ENCODE measurements at places on chromosomes 13 and 19.
A peak's percentile ranks its signal among the peaks of the same experiment; 100 is the strongest.

GRCh38 chr19:28556371-28556770 lies 656.6 kb downstream of the UQCRFS1 start:
- no peak for DNase-seq

GRCh38 chr19:6801485-6802086 lies 29.1 kb downstream of the VAV1 start:
- peak; percentile 88 for DNase-seq

GRCh38 chr13:41130356-41130755 lies 2.2 kb downstream of the KBTBD6 start:
- DNase-seq = peak; percentile 49

DNA sequence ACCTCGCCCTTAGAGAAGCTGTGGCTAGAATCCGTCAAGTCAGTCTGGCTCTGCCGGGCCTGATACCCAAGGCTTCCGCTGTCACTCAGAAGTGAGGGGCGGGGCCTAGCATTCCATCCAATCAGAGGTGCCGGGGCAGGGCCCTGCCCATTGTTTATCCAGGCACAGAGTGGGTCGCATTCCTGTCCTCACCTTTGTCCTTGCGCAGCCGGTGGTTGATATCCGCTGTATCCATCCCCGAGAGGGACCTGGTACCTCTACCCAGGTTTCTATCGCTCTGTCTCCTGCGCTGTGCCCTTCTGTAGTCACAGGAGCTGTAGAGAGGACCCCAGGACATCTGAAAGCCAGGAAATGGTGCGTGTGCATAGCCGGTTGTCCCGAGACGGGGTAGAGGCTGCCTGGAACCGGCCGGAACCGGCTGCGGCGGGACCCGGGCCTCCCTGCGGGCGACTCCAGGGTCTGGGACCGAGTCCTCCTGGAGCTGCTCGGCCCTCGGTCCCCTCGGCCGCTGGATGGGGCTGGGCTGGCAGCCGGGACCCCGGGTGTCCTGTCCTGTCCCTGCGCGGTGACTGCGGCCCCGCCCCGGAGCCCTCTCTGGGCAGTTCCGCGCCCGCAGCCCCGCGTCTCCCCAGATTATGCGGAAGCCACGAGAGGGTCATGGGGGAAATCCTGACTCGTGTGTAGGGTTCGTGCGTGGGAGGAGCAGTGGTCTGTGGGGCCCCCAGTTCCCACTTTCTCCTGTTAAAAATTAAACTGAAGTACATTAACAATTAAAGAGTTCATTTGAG lies at the start of gene ZNF763:
Gene ZNF763, plus strand, starts transcription at position 183 of the 788 bp plus-strand sequence. Its CDS starts 169 bp downstream, at position 352.
- DNase-seq = peak; percentile 90

GRCh38 chr19:961866-962620 lies 22.1 kb upstream of the WDR18 start:
- no peak for DNase-seq

DNA sequence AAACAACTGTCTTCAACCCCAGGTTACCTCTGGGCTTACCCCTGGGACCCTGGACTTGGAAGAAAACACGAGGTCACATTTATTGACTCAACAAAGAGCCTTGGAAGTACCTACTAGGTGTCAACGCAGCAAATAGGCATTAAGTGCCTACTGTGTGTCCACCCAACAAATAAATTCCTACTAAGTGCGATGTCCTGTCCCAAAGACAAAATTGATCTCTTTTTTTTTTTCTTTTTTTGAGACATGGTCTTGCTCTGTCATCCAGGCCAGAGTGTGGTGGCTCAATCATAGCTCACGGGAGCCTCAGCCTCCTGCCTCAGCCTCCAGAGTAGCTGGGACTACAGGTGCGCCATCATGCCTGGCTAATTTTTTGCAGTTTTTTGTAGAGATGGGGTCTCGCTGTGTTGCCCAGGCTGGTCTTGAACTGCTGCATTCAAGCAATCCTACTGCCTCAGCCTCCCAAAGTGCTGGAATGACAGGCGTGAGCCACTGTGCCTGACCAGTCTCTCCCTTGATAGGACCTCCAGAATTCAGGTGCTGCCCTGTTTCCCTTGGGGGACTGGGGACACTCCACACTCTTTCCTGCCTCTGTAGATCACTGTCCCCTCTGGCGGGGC lies 589 bp upstream of the S1PR2 start:
- DNase-seq = no peak

DNA sequence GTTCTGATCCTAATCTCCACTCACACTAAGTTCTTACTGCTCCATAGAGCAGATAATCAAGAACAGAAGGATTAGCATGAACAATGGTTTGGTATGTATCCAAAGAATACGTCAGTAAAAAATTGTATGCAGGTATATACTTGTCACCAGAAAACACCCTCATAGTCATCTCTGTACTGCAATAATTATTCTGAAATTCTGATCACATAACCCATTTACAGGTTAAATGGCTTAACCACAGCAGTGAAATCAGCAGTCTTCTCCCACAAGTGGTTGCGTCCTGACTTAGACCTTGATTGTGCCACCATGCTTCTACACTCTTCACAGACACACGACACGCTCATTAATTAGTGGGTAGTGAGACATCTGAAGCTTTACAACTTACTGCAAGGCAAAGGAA lies 50.9 kb downstream of the LNX2 start:
- no peak for DNase-seq

GRCh38 chr19:5775668-5776309 lies 8.8 kb downstream of the PRR22 start:
- DNase-seq = no peak

DNA sequence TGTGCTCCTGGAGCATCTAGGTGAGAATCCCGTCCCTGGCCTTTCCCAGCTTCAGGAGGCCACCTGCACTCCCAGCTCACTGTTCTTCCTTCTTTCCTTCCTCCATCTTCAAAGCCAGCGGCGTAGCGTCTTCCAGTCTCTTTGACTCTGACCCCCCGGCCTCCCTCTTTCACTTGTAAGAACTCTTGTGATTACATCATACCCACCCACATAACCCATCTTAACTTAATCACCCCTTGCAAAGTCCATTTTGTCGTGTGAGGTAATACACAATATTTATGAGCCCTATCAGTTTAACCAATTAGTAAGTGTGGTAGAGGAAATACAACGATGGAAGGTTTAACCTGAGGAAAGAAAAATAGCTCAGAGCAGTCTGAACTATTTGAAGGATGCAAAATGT lies 4.6 kb upstream of the CDC16 start:
- no peak for DNase-seq

DNA sequence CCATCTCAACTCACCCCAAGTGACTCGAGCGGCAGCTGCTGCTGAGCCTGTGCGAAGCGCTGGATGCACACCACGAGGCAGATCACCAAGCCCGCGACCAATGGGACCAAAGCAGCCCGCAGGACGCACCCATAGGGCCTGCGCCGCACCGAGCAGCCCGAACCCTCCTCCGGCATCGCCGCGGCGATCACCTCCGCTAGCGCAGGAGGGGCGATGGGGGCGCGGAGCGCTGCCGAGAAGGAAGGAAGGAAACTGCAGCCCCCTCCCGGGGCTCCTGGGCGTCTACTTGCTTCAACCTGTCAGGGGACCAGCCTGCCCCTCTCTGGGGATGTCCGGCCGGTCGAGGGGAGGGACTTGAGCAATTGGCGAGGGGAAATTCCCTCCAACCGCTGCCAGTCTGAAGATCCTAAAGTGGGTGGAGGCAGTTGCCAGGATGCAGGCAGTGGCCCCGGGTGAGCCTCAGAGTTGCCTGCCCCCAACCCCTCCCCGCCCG lies at the start of gene CD70:
Gene CD70, minus strand, starts transcription at position 324 of the 493 bp plus-strand sequence. Its CDS starts 148 bp downstream, at position 176.
- DNase-seq = no peak

- no peak for DNase-seq
Measured at GRCh38 chr13:110653271-110653670, 37.9 kb downstream of the NAXD start.

GRCh38 chr19:53801257-53801656 lies 22.9 kb downstream of the NLRP12 start:
- DNase-seq = no peak

GRCh38 chr13:65937251-65937650 lies 1292.9 kb downstream of the PCDH9 start:
- no peak for DNase-seq

GRCh38 chr13:45626731-45627374 lies 11.3 kb upstream of the ERICH6B start:
- DNase-seq = no peak

GRCh38 chr19:22532388-22533300 lies 101.5 kb upstream of the ZNF492 start:
- no peak for DNase-seq

DNA sequence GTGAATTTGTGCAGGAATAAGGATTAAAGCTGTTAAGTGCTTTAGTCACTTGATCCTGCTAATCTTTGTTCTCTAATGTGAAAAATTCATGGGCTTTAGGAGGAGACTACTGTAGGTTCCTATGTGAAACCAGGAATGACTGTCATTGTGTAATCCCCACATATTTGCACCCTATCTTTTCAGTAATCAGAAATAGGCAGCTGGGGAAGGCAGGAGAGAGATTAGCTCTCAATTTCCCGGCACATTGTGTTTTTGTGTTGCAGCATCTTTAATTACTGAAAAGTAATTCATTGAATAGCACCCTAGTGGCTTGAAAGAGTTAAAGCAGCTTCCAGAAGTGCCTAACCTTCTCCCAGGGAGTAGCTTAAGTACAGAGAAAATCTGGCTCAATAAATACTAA lies 282.9 kb downstream of the OLFM4 start:
- DNase-seq = no peak

- DNase-seq = no peak
Measured at GRCh38 chr13:43229506-43229905, 206.1 kb downstream of the DNAJC15 start.

GRCh38 chr19:33621065-33621785 lies 528 bp upstream of the CHST8 start:
- no peak for DNase-seq

DNA sequence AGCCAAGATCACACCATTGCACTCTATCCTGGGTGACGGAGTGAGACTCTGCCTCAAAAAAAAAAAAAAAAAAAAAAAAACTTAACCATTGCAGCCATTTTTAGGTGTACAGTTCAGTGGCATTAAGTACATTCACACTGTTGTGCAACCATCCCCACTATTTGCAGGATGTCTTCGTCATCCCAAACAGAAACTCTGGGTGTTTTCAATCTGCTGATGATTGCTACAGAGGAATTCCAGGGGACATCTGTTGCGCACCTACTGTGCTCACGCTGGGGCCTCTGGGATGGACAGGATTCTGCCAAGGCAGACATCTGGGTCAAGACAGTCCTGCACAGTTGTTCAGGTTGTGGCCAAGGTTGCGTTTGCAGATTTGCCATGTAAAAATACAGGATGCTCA lies 2.4 kb upstream of the APOC4 start:
- peak; percentile 4 for DNase-seq

- no peak for DNase-seq
Measured at GRCh38 chr19:29086646-29087045, 126.3 kb downstream of the UQCRFS1 start.

DNA sequence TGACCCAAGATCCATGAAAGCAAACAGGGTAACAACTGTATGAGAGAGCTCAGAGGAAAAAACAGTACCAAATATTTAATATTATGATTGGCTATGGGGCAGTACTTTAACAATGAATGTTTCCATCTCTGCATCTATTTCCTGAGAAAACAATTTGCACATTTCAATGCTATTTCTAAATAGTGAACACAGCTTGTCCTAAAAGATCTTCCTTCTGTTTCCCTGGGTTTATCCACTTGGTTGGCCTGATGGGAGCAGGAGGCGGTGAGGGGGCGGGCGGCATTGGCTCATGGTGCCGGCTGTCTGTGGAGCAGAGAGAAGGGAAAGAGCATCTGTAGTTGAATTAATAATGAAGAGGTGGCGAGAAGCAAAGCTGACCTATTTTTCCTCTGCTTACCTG lies 291.4 kb downstream of the DCLK1 start:
- no peak for DNase-seq

- DNase-seq = no peak
Measured at GRCh38 chr19:4449022-4449638, 8.5 kb downstream of the UBXN6 start.

DNA sequence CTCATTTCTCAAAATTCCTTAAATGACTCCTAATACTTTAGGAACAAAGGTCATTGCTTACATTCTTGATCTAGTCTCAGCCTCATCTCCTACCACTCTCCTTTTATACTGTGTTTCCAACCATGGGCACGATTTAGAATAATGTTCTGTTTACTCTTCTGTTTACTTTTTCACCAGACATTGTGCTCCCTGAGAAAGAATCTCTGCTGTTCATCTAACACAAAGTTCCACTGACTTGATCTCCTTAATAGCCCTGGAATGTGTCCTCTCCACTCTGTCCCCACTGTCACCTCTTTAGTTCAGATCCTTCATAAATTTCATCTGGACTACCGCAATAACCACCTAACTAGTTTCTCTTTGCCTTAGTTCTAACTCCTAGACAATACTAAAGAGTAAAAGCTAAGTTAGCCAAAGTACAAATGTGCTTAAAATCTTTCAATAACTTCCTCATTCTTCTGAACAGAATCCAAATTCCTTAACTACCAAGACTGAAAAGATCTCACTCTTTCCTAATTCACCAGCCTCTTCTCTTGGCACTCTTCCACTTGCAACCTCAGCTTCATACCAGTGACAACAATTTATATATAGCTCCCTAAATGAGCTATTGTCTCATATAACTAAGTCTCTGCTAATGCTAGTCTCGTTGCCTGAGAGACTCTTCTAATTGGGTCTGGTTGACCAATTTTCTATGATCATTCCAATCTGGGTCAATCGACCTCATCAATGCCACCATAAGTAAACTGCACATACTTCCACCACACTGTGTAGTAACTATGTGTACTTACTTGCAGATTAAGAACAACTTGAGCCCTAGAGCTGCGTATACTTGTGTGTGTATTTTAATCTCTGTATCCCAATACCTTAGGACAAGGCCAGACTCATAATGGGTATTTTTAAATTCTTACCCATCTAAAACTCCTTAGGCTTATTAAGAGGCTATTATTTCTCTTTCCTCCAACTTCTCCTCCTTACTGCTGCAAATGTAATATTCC lies 179.9 kb downstream of the VWA8 start:
- DNase-seq = peak; percentile 46

- no peak for DNase-seq
Measured at GRCh38 chr19:38953677-38954076, 21.9 kb downstream of the FBXO17 start.

DNA sequence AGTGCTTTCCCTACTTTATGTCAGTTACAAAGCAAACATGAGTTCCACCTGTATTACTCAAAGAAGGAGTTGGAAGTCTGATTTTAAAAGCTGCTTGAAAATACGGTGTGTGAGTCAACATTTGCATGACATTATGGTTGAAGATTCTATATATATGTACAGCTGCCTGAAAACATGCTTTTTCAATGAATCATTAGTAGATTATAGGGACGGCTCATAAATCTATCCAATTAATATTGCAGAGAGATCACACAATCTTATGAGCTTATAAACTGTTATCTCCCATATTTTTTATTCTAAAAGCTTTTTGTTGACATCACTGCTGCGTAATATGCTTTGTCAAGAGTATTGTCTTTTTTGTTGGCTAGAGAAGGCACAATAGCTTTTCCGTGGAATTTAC lies 873.8 kb downstream of the SLITRK6 start:
- no peak for DNase-seq
